ENCODE measurements at places on chromosomes 7 and 10.

DNA sequence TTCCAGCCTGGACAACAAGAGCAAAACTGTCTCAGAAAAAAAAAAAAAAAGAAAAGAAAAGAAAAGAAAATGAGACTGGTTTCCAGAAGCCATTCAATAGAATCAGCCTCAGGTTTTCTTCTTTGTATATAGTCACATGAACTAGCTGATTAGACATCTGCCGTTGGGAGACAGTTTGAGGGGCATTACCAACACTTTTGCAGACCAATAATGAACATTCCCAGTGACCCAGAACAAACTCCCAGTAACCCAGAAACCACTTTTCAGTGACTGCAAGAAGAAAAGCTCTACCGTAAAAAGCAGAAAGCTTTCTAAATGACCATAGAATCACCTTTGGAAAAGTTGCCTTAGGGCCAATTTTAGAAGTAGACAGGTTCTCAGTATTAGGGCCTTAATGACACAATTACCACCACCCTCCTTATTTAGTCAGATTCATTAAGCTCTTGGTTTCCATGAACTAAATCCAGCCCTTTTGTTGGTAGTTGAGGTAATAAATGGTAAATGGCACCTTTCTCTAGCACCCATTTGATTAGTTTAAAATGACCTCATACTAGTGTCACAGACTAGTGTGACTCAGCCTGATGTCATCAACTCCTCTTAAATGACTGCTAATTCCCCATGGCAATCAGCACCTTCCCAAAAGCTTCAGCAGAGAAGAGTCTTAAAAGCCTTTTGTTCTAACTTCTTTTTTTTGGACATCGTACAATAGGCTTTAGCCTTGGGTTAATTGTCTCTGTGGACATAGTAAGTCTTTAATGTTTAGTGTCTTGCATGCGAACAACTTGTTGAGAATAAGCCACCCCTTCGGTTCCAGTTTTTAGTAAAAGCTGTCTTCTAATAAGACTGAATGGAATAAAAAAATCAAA, 33.6 kb upstream of the XRCC2 start:
- DNase-seq: no peak

DNA sequence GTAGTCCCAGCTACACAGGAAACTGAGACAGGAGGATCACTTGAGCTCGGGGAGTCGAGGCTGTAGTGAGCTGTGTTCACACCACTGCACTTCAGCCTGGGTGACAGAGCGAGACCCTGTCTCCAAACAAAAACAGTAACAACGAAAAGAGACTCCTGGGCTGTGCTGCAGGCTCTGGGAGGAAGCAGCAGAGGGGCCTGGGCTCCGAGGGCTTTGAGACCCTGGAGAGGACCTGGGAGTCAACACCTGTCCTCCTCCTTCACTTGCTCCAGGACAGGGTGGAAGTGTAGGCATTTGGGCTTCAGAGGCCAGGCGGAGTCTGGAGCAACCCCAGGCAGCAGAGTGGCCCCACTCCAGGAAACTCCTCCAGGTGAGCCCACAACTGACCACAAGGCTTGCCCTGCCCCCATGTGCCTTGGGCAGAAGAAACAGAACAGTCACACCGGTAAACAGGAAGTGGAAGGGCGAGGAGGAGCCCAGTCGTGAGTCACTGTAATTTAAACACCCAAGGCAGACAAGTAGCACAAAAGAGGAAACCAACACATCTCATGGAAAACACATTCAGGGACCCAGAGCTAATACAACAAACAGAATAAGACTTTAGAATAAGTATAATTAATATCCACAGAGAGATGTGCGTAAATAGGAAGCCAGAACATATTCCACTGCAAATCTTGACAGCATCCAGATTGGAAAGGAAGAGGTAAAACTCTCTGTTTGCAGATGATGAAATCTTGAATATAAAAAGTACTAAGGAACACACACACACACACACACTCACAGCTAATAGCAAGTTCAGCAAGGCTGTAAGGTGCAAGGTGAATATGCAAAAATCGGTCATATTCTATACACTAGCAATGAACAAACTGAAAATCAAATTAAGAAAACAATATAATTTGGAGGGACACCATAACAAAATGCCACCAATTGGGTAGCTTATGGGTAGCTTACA, 20.5 kb upstream of the RASGEF1A start:
- no peak for DNase-seq

DNA sequence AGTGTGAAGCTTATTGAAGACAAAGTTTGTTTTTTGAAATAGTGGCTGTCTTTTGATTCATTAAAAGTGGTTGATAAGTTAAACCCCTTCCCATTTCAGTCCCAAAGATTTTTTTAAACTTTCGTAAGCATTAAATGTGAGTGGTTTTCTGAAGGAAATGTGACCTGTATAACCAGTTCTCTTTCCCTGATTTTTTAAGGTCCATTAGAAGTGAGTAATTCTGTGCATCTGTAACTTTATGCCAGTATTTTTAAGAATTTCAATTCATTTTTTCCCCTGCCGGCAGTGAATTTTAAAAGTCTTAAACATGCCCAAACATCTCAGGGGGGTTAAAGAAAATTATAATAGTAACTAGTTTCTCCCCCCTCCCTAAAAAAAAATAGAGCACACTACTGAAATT, 254.6 kb upstream of the SP8 start:
- DNase-seq: no peak

DNA sequence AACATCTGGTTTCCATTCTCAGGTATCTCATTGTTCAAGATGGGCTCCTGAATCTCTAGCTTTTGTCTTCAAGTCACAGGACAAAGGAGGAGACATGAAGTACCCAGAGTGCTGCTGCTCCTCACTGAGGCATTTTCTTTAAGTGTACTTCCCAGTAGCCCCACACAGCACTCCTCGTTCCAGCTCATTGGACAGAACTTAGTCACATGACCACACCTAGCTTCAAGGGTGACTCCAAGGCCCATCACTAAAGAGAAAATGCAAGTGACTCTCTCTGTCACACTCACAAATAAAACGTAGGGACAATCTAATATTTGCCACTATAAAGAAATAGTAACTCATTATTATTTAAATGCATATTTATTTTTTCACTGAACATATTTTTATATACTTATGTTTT, 58.3 kb upstream of the NEUROD6 start:
- no peak for DNase-seq

- no peak for DNase-seq
Measured at GRCh38 chr10:45466784-45467183, 92.8 kb downstream of the ALOX5 start.

GRCh38 chr7:23473844-23474093, 3.5 kb upstream of the IGF2BP3 start:
- DNase-seq: no peak

DNA sequence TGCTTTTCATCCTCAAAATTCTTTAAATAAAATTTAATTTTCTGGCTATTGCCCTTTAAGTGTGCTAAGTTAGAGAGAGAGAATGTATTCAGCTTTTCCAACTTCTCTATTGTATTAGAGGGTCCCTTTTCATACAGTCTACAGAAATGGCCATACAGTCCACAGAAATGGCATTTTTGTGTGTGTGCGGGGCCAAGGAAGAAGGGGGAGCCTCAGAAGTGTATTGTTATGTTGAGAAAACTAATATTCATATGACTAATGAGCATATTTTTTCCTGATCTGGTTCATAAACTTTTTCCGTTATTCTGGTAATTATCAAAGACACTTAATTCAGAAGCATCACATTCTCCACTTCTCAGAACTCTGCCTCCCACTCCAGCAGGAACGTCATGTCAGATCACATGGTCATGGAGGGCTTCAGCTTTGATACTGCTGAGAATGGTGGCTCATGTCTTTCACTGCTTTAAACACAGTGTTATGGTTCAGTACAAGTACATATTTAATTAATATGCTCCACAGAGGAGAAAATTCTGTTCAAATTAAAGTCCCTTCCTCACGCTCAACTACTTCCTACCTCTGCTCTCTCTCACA, 37.1 kb downstream of the ELMO1 start:
- DNase-seq: no peak
